ENCODE measurements at places on chromosomes 11 and 22.

- no peak for DNase-seq
Observed at GRCh38 chr11:23143022-23143421, 282.7 kb upstream of the CCDC179 start.

- DNase-seq = no peak
Observed at GRCh38 chr11:60251485-60252212, 8.7 kb upstream of the MS4A4E start.

DNA sequence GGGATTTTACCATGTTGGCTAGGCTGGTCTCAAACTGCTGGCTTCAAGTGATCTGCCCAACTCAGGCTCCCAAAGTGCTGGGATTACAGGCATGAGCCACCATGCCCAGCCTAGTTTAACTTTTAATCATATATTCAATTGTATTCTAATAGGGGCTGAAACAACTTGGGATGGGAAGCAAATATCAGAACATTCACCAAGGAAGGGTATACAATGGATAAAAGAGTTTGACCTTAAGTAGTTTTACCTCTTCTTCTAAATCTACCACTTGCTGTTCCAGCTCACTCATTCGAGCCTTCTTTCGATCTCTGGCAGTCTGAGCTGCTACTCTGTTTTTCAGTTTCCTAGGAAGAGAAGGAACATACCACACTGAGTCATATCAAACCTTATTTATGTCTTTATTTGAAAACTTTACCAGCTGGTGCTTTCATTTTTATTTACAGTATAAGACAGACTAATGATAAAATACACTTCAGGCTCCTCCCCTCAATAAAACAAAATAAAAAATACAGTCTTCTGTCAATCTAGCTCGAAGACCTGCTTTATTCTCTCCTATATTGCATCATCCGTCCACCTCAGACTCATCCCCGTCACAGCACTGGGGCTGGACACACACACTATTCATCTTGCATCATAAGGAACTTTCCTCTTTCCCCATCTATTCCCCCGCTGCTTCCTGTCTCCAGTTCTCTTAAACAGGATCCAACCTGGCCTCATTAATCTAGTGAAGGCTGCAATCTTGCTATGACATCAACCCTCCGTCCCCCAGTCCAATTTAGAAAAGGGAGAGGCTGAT lies 1.4 kb downstream of the XBP1 start:
- DNase-seq = no peak

GRCh38 chr11:57641011-57641807 lies 8.5 kb downstream of the YPEL4 start:
- DNase-seq = no peak

DNA sequence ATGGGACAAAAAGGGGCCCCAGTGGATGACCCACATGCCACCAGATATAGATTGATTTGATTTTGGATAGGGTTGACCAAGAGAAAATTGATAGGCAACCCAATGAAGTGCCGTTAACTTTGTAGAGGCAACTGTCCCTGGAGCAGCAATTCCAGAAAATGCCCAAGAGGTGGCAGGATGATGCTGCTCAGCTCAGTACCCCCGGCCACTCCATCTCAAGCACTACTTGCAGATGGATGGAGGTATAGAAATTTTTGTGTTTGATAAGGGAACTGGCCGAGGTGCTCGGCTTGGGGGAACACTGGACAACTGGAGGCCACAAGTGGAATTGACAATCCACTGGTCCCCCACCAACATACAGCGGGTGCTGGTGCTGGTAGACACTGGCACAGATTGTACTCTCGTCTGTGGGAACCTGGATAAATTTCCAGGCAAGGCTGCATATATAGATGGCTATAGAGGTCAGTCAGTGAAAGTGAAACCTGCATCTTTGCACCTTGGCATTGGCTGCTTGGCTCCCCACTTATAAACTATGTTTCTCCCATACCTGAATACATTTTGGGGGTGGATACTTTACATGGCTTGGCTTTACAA lies 86.3 kb downstream of the CCDC83 start:
- peak; percentile 13 for DNase-seq

DNA sequence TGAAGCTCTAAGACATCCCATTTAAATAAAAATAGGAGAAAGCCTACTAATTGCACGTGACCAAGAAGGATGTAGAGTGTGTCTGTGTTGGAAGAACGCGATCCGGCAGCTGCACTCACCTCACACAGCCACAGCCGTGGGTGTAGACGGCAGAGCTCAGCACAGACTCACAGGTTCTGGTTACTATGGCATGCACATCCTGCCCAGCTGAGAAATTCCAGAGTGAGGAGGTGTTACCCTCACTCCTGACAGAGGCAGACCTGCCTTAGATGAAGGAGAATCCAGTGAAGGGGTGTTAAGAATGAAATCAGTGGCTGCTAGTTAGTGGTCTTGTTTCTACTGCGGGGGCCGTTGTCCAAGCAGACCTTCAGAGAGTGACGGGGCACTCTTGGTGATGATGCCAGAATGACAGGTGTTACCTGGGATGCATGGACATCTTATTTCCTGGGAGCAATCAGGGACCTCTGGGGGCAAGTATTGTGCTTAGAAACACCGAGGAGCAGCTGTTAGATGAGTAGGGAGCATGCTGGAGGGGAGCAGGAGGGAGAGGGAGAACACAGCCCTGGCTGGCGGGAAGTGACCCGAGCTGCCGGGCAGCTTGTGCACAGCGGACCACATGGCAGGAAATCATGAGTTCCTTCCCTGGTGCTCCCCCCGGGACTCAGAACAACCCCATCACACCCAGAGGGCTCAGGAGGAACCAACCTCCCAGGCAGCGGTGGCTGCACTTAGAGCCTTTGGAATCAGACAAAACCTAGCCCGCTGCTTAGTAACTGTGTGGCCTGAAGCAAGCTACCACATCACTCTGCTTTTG lies 12.3 kb downstream of the KCNJ5 start:
- no peak for DNase-seq

- DNase-seq = peak; percentile 23
Observed at GRCh38 chr22:36860821-36861659, at the start of gene NCF4. Gene NCF4, plus strand, starts transcription at chr22:36861006. Its CDS starts 166 bp downstream, at chr22:36861172.

DNA sequence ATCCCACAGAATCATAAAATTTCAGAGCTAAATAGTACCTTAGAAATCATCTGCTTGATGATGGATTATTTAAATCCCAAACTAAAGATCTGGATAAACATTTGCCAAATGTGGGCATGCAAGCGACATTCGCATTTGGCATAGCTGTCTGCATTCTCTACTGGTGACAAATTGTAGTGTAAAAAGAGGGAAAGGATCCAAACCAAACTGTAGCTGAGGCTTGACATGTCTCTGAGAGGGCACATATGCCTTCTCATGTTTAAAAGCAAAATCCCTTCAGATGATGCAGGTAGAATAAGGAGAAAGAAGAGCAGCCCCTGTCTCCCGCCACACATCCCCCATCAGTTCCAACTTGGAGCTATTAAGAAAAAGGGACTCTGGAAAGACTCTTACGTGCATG lies 257.5 kb upstream of the MTNR1B start:
- DNase-seq = no peak

DNA sequence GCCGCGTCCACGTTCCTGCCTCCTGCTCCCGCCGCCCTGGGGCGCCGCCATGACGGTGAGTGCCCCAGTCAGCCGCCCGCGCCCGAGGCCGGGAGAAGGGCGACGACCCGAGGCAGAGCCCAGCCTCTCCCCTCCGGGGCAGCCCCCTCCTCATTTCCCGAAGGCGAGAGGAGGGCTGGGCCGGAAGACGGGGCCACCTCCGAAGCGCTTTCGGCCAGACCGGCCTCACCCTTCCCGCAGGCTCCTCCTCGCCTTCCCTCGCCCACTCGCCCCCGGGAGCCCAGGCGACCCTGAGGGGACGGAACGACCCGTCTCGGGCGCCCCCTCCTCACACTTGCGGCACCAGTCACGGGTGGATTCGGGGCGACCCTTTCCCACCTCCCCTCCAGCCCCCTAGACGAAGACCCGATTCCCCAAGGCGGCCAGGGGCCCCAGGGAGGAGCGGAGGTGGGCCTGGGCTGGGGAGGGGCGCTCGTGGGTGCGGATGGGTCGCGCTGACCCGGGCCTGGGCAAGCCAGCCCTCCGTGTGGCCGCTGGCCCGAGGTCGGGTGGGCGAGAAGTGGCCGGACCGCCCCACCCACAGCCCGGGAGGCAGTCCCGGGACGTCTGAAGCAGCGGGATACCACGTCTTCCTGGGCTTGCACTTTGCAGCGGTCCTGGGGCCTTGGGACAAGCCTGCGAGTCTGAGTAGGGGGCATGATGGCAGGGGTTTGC lies 49.7 kb downstream of the TRIOBP start:
- DNase-seq = no peak

DNA sequence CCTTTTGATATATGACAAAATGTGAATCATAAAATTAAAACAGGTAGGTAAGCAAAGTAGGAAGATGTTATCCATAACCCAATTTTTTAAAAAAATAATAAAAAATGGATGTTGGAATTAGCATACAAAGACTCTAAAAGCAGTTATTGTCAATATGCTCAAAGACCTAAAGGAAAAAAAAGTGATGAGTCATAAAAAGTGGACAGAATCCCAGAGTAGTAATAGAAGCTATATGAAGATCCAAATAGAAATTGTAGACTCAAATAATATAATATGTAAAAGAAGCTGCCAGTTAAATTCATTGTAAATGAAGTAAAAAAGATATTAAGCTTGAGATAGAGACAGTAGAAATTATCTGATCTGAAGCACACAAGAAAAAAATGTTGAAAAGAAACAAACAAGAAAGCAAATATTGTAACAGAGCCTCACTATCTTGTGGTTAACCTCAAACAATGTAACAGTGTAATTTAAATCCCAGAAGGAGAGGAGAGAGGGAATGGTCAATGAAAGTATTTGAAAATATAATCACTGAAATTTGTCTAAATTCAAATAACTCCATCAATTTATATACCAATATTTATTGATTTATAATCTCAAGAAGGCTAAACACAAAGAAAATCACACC lies 773.4 kb upstream of the RAG2 start:
- DNase-seq = no peak

GRCh38 chr11:13168271-13168670 lies 109.3 kb upstream of the BMAL1 start:
- DNase-seq = no peak

GRCh38 chr22:31501738-31502137 lies 5.4 kb downstream of the SFI1 start:
- no peak for DNase-seq

DNA sequence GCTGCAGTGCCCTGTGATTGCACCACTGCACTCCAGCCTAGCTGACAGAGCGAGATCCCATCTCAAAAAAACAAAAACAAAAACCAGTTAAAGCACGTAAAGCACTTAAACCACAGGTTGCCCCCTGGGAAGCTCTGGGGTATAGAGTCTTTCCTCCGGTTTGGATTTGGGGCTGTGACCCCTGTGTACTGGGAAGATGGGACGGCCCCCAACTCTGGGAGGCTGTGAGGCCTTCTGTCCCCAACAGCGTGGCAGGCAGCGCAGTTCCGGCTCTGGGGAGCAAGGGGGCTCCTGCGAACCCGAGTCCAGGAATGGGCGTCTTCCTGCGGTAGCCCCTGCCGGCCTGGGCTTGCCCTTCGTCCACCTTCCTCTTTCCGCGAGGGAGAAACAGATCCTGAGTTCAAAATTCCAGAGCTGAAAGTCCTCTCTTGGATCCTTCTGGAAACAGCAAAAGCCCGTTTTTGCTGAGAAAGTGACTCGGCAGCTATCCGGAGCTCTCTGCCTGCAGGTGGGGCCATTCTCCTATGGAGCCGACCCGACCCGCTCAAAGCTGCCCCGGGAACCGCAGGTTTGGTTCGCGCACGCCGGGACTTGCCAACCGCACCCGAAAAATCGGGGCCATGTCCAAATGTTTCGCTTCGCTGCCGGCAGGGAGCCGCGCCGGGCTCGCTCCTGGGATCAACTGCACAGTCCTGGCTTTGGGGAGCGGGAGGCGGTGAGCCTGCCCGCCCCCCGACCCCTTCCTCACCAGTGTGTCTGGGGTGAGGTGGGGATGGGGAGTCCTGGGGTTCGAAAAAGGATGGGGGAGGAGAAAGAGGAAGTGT lies 36.3 kb upstream of the POLA2 start:
- DNase-seq = peak; percentile 66

DNA sequence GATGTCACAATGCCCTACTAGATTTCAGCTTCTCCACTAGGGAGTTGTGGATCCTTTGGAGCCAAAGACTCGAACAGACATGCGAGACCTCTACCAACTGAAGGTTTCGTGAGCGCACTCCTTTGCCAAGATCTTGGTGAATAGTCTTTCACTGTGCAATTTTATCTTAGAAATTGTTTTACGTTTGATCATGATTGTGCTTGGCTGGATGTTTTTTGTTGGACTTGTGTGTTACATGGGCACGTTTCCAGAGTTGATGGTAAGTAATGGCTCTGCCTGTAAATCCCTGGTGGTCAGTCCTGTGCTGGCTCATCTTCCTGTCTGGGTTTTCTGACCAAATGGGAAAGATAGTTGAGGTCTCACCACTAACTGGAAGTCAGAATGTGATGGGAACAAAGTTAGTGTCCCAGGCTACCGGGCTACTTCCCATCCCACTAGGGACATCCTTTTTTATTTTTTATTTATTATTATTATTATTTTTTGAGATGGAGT lies at the start of gene MISFA:
Gene MISFA, plus strand, starts transcription at position 51 of the 492 bp plus-strand sequence. Its CDS starts 140 bp downstream, at position 191.
- no peak for DNase-seq

- DNase-seq = no peak
Observed at GRCh38 chr11:125343718-125344131, 152.3 kb downstream of the FEZ1 start.

DNA sequence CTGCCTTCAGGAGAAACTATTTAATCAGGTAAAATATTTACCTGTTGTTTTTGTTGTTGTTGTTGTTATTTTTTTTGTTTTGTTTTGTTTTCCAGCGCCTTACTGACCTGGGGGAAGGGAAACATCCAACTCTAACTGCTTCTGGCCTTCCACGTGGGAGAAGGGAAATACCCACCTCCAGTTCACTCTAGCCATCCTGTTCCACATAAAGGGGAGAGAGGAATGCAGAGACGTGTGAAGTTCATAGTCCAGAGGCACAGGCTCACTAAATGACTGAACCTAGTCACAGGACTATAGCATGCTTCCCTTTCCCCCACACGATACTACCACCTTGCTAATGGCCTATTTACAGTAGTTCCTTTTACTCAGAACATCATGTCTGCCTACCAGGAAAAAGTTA lies 72.4 kb upstream of the VSTM5 start:
- DNase-seq = no peak

GRCh38 chr22:22902247-22903001 lies 14.8 kb downstream of the IGLL5 start:
- DNase-seq = no peak

DNA sequence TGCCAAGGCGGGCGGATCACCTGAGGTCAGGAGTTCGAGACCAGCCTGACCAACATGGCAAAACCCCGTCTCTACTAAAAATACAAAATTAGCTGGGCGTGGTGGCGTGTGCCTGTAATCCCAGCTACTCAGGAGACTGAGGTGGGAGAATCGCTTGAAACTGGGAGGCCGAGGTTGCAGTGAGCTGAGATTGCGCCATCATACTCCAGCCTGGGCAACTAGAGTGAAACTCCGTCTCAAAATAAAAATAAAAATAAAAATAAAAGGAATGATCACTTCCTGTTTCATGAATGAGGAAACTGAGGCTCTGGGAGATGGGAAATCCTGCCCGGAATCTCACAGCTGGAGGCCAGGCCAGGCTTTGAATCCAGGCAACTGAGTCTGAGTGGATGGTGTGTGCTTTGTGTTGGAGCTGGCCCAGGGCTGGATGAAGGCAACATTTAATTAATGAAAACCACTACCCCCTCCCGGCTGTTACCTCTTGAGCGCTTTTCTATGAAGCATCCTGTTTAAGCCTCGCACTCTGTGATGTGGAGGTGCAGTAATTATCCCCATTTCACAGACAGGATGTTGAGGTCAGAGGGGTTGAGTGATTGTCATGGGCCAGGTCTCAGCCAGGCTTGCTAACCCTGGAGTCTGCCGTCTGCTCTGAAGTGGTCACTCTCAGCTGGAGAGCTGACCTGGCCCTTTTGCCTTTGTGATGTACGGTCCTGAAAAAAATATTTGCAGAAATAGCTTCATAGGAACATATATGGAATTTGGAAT lies 27.8 kb downstream of the LRP5 start:
- DNase-seq = no peak

- no peak for DNase-seq
Observed at GRCh38 chr11:15095736-15096228, 18.9 kb upstream of the INSC start.

All from stimulated activated CD4-positive, alpha-beta T cell treated with anti-CD3 and anti-CD28 coated beads, Interleukin-4, amount 100 ng/mL, for 1 hour (primary cell).